CD4-positive, alpha-beta T cell treated with Interleukin-17A for 1 hour (primary cell): ENCODE measurements at places on chromosomes 3 and 15.
A peak's percentile ranks its signal among the peaks of the same experiment; 100 is the strongest.

DNA sequence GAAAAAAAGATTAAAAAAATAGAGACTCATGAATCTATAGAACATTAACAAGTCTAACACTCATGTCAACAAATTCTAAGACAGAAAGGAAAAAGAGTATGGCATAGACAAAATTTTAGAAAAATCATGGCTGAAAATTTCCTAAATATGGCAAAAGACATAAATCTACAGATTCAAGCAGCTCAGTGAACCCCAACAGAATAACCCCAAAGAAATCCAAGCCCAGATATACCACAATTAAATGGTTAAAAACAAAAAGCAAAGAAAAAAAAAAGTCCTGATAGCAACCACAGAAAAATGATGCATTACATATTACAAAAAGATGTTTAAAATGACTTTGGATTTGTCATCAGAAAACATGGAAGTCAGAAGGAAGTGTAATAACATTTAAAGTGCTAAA lies 75.6 kb downstream of the AQR start:
- no peak for DNase-seq

GRCh38 chr15:40253167-40253790 lies 14.4 kb downstream of the PAK6 start:
- no peak for DNase-seq

GRCh38 chr3:151460774-151461450 lies at the start of gene IGSF10:
TSS of gene IGSF10 (minus strand) at chr3:151461061. CDS start at chr3:151458709, 2,352 bp downstream.
- DNase-seq, result no peak

DNA sequence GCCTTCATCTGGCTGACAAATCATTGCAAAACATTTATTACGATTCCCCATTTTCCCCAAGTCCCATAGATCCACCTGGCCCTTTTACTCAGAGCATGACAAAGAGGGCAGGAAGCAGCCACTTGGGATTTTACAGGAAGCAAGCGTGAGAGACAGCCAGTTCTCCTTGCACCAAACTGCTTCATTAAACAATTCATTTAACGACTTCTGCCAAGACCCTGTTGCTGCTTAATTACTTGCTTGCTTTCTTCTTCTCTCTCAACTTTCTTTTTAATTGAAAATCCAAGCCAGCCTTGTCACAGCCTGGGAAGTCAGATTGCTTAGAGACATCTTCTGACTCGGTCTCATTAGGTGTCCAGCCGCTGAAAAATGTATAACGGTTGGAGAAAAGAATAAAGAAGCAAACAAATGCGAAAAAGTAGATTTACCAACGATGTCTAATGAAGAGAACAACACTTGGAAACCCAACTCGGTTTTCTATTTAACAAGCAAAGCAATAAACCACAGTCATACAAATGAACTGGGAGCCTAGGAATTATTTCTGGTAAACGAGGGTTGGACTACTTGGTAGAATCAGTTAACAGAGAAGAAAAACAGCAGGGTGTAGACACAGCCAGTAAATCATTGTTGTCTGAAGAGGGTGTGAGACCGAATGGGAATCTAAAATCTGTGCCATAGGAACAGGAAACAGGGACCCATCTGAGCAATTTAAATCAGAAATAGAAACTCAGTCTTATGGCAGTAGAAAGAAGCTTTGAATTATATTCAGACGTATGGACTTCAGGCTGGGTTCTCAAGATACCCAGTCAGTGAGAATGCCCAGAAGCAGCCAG lies 298.3 kb downstream of the LRRC3B start:
- DNase-seq, result no peak

DNA sequence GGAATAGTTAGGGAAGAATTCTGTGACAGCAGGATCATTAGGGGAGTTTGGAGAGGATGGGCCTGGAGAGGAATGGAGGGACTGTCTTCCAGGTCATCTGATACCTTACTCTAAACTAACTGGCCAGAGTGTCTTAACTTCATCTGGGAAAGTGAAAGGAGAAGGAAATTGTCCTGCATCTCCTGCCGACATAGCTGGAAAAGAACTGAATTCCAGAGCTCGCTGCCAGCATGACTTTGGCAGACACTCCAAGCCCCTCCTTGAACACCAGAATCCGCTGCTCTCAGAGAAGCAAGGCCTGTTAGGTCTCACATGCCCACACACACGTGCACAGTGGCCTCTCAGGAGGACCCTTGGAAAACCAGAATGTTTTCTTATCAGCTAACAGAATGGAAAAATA lies 10.5 kb downstream of the ABI3BP start:
- no peak for DNase-seq

- no peak for DNase-seq
Observed at GRCh38 chr15:68787609-68788263, 33.0 kb downstream of the ANP32A start.

DNA sequence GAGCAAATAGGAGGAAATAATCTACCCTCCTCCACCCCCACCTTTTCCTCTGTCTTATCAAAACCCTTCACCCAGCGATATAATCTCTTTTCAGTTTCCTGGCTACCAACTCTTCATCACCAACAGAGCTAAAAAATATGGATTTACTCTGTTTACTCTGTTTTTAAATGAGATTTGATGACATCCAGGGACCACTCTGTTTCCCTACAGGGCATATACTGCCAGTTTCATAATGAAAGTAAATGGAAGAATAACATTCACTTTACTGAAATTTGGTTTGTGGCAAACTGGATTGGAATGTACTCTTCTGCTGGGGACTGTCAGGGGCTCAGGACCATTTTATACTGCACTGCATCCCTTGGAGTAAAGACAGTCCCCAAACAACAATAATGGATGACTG lies 80.1 kb upstream of the PTX3 start:
- no peak for DNase-seq

DNA sequence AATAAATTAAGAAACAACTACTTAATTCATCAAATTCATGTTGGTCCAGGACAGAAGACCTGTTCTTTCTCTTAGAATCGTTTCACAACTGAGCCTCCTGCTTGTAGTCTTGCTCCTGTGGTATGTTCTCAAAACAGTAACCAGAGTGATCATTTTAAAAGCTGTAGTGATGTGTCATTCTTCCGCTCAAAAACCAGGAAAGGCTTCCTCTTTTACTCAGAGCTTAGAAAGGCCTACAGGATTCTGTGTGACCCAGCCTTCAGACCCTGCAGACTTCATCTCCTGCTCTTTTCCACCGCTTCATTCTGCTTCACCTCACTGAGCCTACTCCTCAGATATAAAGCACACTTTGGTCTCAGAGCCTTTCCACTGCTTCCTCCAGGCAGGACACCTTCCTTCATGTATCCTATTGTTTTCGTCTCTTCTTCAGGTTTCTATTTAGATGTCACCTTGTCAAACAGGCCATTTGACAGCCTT lies 22.7 kb downstream of the ST6GAL1 start:
- DNase-seq, result peak; percentile 19

GRCh38 chr15:88023914-88024313 lies 232.6 kb downstream of the NTRK3 start:
- DNase-seq, result no peak

DNA sequence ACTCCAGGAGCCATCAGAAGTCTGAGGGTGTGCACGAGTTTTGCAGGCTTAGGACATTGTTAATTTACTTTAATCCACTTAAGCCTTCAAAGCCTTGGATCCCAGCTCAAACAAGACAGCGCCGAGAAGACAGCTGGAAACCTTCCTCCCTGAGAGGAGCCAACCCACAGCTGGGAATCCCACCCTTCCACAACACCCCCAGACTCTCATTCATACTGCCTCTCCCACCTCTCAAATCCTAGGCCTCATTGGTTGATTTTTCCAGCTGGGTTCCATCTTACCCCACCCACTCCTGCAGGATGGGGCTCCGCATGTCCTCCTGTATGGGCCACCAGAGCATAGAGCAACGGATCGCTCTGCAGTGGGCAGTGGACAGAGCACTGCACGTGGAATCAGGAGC lies 80.4 kb downstream of the SEMA5B start:
- no peak for DNase-seq

DNA sequence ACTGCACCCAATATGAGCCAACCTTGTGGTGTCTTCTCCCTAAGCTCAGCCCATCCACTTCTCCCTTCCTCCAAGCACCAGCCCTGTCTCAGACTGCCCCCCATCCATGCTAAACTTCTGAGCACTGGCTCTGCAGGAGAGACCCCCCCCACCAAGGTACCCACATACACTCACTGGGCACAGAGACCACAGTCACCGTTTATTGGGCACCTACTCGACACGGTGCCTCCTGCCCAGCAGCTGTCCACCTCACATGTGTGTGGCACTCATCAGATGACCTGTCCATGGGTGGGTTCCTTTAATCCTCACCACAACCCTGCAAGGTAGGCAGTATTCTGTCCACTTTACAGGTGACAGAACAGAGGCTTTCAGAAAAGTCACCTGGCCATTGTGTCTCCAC lies 22.3 kb upstream of the SFMBT1 start:
- no peak for DNase-seq

- DNase-seq, result no peak
Observed at GRCh38 chr3:102451543-102451942, 16.7 kb downstream of the ZPLD1 start.

- DNase-seq, result peak; percentile 63
Observed at GRCh38 chr3:130894130-130894985, 474 bp downstream of the ATP2C1 start.

- DNase-seq, result peak; percentile 18
Observed at GRCh38 chr3:15064299-15064834, 748 bp downstream of the MRPS25 start.

DNA sequence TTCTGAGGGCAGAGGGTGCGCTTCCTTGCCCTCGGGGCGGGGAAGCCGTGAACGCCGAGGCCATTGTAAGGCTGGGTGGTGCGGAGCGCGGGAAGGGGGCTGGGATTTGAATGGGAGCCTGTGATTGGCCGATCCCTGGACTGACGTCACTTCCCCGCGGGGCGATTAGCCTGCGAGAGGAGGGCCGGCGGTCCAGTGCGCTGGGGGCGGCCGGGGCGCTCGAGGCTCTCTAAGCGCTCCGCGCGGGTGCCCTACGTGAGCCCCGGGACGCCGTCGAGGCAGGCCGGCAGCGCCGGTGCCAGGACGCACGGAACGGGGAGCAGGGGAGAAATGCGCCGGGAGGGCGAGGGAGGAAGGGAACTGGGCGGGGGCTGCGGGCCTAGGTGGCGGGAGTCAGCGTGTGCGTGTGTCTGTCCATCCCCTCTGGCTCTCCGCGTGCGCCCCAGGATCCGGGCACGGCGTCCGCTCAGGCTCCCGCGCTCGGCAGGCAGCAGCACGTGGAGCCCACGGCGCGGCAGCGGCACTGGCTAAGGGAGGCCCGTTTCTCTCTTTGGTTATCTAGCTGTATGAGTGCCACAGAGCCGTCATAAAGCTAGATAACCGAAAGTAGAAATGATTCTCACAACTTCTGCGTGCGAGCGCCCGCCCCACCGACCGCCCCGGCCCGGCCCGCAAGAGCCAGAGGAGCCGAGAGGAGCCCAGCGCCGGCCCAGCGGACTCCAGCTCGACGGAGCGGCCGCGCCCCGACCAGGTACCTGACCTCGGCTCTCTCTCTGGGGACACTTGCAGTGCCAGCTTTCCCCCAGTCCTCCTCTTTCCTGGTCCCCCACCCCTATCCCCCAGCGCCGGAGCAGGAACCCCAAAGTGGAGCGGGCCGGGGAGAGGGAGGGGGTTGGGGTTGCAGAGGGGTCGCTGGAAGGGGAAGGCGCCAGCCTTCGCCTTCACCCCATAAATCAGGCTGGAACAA lies 33.1 kb upstream of the POLG start:
- DNase-seq, result peak; percentile 13

GRCh38 chr3:59512066-59512465 lies 462.2 kb upstream of the CFAP20DC start:
- no peak for DNase-seq

DNA sequence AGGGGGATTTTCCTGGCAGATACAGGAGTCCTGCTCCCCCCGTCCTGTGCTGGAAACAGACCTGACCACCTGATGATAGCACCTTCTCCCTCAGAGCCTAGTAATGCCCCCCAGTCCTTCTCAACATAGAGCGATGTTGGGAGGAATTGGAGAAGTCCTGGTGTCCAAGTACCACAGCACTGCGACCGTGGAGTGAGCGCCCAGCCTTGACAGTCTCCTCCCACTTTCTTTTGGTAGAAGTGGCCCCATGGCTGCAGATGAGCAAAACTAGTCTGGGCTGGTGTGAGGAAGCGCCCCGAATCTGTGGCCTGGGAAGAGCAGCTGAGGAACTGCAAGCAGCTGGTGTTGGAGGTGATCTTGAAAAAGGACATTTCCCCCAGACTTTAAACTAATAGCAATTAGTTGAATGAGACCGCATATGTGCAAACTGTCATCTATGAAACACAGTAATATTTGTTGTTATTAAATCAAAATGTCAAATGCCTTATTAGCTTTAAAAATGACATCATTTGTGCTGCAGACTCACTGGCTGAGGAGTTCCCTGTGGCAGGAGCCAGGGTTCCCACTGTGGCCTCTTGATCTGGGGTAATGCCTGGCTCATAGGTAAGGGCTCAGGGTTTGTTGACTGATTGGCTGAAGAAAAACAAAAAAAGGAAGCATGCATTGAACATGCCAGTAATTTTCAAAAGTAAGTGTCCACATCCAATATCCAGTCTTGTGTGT lies 121.8 kb downstream of the CACNA2D3 start:
- no peak for DNase-seq

DNA sequence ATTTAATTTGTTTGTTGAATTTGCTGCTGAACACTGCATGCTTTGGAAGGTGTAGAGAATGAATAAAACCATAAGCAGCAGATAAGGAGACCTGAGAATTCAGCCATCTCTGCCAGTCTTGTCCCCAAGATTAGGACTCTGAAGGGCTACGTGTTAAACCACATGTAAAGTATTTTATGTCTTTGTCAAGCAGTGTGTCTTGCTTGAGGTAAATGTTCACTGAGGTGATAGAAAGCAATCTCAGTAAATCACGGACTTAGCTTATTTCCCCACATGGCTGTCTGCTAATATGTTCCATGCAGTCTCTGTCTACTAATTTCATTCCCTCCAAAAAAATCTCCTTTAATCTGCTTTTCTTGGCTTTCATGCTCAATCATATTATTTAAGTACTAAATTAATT lies 467.1 kb downstream of the RAP2B start:
- DNase-seq, result no peak

DNA sequence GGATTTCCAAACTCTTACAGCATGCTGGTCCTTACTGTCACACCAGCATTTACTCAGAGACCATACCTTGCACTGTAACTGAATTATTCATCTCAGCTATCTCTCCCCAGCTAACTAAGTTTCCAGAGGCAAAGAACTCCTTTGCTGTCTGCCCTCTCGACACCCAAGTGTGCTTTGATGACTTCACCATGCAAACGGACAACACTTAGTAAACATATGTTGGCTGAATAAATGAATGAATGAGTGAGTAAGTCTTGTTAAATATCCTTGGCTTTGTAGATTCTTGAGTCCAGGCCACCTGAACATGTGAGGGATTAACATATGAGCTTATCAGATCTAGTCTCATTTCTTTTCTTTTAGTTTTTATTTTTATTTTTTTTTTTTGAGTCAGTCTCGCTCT lies 138.2 kb downstream of the PLD1 start:
- DNase-seq, result no peak

GRCh38 chr15:71079208-71080044 lies 35.8 kb upstream of the THSD4 start:
- DNase-seq, result no peak

- no peak for DNase-seq
Observed at GRCh38 chr3:114005481-114005880, 50.8 kb downstream of the CCDC191 start.

DNA sequence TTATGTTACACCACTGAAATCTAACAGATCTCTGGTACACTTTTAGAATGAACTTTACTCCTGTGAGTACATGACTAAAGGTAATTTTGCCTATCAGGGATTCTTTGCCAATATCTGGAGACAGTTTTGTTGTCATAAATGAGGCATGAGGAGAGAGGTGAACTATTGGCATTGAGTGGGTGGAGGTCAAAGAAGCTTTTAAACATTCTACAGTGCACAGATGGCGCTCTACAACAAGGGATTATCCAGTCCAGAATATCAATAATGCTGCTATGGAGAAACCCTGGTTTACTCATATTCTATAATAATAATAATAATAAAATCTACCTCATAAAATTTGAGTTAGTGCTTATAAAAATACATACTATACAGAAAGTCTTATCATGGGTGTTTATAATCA lies 702.3 kb downstream of the SI start:
- no peak for DNase-seq
